ENCODE measurements at places on chromosomes 11 and 22. TPM values are rescaled to one million over a fixed set of nuclear protein-coding genes. Genes with fewer than 3 reads are reported as not detected.

Gene CCDC86
- 3.3 TPM for total RNA-seq

Gene CBLIF
- not detected for total RNA-seq

Gene HTR3A
- total RNA-seq: not detected

Gene PAX6
- total RNA-seq: 0.34 TPM

Gene ST14
- total RNA-seq: 0.09 TPM

Gene CST6
- 0.17 TPM for total RNA-seq

Gene CYB5R3
- total RNA-seq: 48.1 TPM

Gene VSIG2
- total RNA-seq: 0.09 TPM

Data from bronchial smooth muscle cell (primary cell).